DND-41 (cell line): ENCODE measurements at places on chromosomes 7 and 10.

GRCh38 chr10:95384011-95384704 lies 93.4 kb upstream of the PDLIM1 start:
- peaks cover 33% of the 10 kb centered on the region for H3K27me3 ChIP-seq
- H3K4me3 ChIP-seq: no peak overlapping the region
- no peak for DNase-seq
- no peaks in the 10 kb centered on the region for H3K4me1 ChIP-seq

DNA sequence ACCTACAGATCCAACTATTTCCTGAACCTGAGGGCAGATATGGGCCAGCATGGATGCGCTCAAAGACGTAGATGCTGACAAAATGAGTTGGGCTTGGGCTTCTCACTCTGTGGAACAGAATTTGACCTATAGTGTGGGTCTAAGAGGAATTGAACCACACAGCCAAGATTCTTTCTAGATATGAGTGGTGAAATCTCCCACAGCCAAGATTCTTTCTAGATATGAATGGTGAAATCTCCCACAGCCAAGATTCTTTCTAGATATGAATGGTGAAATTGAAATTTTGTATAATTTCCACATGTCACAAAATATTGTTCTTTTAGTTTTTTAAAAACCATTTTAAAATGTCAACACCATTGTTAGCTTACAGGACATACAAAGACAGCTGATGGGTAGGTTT lies 215.4 kb upstream of the LRGUK start:
- no peak for DNase-seq

DNA sequence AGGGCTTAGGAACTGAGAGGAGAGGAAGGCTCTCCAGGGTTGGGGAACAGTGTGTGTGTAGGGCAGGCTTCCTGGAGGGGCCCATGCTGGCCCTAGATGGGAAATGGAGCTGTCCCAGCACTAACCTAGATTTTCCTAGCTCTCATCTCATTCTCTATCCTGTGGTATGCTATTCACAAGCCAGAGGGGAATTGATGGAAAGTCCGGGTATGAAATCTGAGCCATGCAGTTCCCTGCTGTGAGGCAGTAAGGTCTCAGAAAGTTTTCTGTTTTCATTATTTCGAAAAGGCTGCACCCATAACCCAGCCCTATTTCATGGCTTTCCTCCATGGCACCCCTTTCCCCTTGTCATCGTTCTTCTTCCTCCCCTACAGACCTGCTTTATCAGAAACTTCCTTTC lies 220.3 kb downstream of the RPS24 start:
- no peak for DNase-seq
- H3K4me3 ChIP-seq: no peak overlapping the region
- H3K27ac ChIP-seq: no peak overlapping the region
- H3K4me1 ChIP-seq: peaks cover 6% of the 10 kb centered on the region
- peaks cover 3% of the 10 kb centered on the region for H3K27me3 ChIP-seq

- H3K27me3 ChIP-seq: no peaks in the 10 kb centered on the region
- no peak overlapping the region for H3K4me3 ChIP-seq
- no peak overlapping the region for H3K27ac ChIP-seq
Observed at GRCh38 chr10:86104156-86104555, 262.4 kb downstream of the GRID1 start.

DNA sequence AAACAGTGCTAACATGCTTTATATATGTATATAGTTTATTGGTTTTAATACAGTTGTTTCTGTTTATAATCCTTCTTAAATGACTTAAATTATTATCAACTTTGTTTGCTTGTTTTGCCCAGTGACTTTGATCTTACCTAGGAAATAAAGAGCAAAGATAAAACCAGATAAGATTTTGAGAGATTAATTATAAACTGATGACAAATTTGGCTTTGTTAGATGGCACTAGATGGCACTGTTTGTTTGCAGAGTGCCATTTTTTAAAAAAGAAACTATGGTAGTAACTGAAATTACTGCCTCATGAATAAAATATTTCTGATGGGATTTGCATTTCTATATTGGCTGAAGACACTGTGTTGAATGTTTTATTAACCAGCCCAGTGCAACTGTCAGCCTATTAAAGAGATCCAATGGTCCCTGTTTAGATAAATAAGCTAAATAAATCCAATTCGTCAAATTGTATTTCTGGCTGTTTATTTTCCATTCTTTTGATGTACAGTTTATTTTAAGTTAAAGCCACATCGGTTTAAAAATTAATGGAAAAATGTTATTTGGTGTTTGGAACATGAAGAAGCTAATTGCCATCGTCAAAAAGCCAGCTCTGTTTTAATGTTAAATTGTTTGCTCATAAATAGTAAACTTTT lies 28.7 kb downstream of the VTI1A start:
- no peaks in the 10 kb centered on the region for H3K4me1 ChIP-seq
- no peak overlapping the region for H3K27ac ChIP-seq
- H3K4me3 ChIP-seq: no peak overlapping the region
- DNase-seq: no peak
- no peaks in the 10 kb centered on the region for H3K27me3 ChIP-seq

DNA sequence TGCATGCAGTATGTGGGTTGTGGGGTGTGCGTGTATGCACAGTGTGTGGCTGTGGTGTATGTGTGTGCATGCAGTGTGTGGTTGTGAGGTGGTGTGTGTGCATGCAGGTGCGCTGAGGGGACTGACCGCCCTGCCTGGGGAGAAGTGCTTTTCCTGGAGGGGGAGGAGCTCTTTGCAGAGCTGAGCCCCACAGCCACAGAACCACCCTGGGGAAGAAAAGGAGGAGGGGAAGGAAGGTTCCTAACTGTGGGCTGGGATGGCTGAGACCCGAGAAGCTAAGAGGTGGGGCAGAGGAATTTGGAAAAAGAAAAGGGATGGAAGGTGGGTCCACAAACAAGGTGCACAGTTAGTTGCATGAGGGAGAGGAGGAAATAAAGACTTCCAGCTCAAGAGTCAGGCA lies at the start of gene TRPV5:
TRPV5 (minus strand) TSS at position 123 of the 400 bp plus-strand sequence. CDS start 287 bp downstream, outside the sequence.
- H3K27me3 ChIP-seq: no peaks in the 10 kb centered on the region
